ENCODE measurements at places on chromosomes 2 and 18.

DNA sequence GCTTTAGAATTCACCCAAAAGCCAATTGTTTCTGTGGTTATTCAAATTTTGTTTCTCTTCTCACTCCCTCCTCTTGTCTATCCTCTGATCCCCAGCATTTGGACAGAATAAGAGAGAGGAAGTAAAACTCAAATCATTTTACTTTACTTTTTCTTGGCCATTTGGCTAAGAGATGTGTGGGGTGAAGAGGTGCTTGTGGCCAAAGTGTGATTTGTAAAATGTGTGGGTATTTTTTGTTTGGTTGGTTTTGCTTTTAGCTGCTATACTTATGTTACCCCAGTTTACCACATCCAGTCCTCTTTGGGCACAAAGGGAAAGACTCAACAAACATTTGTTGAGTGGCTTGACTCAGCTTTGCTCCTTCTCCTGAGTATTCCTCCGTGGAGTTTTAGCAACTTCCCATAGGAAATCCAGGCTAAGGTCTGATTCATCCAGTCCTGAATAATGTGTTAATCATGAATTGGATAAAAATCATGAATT, 109.1 kb upstream of the CYP1B1 start:
- DNase-seq = no peak

DNA sequence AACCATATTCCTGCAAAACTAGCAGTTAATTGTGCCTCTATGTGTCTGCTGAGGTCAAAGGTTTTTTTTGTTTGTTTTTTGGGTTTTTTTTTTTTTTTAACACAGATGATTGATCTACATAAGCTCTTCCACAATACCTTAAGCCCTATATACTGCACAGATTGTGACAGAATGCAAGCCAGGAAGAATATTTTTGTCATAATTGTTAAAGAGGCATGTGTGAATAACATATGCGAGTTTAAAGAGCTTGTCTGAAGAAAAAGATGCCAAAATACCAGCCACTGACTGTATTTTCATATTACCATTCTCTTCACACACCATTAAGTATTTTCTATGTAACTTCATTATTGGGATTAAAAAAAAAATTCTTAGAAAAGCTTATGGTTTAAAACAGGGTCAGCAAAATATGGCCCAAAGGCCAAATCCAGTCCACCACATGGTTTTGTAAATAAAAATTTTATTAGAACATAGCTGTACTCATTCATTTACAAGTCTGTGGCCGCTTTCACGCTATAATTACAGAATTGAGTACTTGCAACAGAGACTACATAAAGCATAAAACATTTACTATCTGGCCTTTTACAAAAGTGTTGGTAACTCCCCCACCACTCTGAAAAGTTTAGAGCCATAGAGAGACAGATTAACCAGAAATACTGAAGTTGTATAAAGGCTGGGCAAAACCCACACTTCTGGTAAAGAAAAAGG, 89.9 kb downstream of the TRIP12 start:
- DNase-seq = no peak

DNA sequence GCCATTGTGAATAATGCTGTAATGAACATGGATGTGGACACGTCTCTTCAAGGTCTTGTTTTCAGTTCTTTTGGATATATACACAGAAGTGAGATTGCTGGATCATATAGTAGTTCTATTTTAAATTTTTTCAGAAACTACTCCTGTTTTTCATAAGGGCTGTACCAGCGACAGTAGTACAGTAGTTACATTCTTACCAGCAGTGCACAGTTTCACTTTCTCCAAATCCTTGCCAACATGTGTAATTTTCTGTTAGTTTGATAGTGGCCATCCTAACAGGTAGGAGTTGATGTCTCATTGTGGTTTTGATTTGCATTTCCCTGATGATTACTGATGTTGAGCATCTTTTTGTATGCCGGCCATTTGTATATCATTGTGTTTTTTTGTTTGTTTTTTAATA, 81.7 kb downstream of the EPC2 start:
- DNase-seq = no peak

DNA sequence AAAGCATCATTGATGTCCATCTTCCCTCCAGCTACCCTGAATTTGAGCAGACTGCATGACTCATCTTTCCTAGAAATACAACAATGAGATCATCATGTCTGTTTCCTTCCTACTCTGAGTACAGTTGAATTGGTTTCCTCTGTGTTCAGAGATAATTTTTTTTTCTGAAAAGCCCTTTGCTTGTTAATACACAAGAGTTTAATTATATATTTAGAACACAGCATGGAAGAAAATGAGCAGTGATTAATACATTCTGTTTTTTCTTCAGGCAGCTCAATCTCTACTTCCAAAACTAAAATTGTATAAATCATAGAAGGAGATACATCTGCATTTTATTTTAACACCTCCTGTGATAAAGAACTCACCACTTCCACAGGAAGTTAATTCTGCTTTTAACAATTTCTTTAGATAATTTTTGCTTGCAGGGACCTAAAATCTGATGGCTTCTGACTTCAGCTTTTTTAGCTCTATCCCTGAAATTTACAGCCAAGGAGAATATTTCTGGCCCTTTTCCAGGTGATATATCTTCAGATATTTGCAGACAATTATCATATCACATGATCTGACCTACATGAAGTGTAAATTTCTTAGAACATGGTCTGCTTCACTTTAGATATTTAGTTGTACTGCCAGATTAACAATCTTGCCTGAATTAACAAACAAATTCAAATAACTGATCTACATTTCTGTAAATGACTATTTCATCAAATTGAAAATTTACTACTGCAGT, 249.0 kb downstream of the TRIB2 start:
- DNase-seq = no peak

GRCh38 chr18:63430526-63430925, 8.2 kb upstream of the VPS4B start:
- no peak for DNase-seq

- no peak for DNase-seq
Measured at GRCh38 chr2:110678457-110679336, 834 bp upstream of the BUB1 start.
